ENCODE measurements at places on chromosomes 5 and 9. TPM values are rescaled to one million over a fixed set of nuclear protein-coding genes. Genes with fewer than 3 reads are reported as not detected.

GRCh38 chr5:122144236-122144635 lies 14.9 kb downstream of the ZNF474 start:
- no peak for DNase-seq

DNA sequence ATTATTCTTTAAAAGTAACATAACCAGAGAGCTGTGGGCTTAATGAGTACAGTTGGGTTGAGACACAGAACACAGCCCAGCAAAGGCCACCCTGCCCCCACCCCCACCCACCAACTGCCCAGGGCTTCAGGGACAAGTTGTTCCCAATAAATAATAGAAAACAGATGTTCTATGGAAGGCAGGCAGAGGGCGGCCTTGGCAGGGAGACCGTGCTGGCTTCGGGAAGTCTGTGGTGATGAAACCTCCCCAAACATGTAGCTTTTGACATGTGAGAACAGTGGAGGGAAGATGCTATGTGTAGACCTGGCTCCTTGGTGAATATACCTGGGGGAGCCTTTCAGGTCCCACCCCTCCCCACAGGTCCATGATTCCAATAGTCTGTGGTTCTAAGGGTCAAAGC lies 10.0 kb downstream of the TRAF1 start:
- DNase-seq, result no peak

GRCh38 chr9:33697171-33697570 lies 98.2 kb upstream of the PRSS3 start:
- DNase-seq, result no peak

GRCh38 chr9:120110520-120110919 lies 469.4 kb downstream of the CDK5RAP2 start:
- no peak for DNase-seq

DNA sequence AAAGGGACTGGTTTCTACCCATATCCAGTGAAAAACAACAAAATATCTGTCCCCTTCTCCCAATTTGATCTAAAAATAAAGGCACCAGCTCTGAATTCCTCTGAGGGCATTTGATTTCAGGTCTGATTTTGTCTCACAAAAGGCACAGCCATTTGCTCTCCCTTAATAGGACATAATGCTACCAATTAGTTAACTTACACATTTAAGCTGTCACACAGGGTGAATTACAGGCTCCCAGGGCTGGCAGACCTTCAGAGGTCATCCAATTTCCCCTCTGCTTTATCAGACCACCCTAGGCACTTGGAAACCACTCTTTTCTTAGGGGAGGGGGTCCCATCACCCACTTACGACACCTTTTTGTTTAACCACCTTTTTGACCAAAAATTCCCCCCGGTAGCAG lies 319.9 kb downstream of the SPOCK1 start:
- DNase-seq, result no peak

DNA sequence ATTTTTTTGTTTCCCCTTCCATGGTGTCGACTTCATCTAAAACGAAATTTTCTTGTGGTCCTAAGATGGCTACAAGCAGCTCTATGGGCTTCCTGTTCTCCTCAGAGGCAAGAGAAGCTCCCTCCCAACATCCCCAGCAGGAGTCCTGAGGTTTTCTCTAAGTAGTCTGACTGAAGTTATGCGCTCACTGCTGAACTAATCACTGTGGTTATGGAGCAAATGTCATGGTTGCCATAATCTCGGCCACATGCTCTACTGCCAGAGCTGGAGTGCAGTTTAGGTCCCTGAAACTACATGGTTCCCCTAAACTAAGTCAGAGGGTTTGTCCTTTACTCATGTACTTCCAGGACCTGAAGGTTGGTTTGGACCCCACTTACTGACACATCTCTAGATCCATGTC lies 68.0 kb upstream of the MAMDC2 start:
- no peak for DNase-seq

DNA sequence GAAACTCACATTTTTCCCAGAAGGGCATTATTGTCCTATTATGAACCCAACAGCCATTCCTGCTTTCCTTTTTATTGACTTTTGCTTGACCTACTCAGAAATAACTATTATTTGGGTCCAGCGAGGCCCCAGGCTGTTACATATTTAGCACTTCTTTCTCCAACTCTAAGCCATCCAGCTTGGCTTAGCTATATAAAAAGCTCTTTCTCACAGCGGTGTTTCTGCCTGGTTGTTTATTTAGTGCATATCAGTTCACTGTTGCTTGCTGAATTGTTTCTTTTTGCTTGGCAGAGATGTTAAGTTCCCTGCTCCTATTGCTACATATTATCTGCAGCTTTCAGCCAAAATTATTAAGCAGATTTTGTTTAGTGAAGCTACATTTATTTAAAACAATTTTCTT lies 1156.8 kb upstream of the SEMA6A start:
- DNase-seq, result no peak

GRCh38 chr5:51466214-51466613 lies 83.0 kb downstream of the ISL1 start:
- no peak for DNase-seq

DNA sequence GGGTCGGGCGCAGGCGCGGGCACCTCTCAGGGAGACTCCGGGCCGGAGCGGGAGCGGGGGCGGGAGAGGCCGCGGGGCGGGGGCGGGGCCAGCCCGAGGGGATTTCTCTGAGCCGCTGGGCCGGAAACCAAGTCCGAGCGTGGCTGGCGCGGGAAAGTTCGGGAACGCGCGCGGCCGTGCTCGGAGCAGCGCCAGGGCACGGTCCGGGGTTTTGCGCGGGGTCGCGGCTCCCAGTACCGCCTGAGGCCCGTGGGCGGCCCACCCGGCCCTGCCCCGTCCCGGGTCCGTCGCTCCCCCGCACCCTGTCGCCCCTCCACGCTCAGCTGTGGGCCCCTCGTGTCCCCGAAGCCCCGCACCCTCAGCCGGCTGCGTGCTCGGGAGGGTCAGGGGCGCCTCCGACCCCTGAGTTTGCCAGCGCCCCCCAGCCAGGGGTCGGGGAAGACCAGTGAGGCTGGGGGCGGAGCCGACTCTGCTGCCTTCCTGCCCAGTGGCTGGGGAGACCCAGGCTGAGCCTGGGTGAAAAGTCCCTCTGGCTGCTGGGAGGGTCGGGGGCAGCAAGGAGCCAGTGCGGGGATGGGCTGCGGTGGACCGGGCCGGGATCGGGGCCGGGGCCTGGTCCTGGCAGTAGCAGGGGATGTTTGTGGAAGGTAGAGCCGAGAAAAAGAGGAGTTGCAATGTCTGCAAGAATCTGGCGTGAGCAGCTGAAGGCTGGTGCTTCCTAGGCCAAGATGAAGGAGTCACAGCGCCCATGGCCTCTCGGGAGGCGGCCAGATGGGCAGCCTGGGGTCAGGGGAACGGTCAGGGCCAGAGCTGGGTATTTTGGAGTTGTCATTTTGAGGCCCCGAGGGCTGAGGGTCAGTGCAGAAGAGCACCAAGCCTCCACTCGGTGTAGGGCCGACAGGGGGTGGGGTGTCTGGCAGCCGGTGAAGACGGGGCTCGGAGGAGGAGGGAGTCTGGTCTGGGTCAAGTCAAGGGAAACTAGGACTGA lies 588 bp downstream of the TRAF2 start:
- DNase-seq, result peak; percentile 35

GRCh38 chr5:172607213-172607793 lies 33.8 kb upstream of the NEURL1B start:
- DNase-seq, result no peak

GRCh38 chr5:74174366-74174765 lies 466.2 kb downstream of the ENC1 start:
- no peak for DNase-seq

DNA sequence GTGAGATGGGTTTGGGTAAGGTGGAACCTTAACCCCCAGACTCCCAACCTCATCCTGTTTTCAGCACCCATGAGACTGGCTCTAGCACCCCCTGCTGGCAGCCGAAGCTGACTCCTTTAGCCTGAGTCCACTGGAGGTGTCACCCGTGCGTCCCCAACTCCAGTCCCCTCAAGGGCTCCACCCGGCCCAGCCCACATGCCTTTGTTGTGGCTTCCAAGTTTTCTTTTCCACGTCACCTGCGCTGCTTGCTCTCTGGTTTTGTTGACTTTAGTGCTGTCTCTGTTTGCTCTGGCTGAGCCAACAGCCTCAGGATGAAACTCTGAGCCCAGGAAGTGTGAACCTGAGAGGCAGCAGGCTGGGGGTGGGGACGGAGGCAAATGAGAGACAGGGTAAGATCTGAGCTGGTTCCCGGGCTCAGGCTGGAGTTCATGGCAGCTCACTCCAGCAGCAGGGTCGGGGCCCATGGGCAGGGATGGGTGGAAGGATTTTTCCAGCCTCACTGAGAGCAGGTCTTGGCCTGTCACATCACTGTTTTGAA lies 13.2 kb upstream of the AQP7 start:
- peak; percentile 71 for DNase-seq

DNA sequence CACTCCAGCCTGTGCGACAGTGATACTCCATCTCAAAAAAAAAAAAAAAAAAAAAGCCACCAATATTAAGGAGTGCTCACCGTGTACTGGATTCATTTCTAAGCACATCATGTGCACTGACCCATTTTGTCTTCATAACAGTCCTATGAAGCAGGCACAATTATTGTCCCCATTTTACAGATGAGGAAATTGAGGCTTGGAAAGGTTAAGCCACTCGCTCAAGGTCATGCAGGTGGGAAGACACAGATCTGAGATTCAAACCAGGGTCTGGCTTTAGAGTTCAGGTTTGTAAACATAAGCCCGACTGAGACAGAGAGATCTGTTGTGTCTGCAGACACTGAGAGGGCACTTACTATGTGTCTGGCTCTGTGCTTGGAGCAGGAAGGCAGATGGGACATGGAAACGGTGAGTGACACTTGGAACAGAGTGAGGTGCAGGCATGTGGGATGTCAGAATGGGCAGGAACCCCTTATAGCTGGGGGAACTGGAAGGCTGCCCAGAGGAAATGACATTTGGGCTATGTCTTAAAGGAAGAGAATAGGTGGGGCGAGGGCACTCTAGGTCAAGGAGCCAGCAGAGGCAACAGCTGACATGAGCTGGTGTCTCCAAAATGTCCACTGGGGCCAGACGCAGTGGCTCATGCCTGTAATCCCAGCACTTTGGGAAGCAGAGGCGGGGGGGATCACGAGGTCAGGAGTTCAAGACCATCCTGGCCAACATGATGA lies 69.9 kb downstream of the STK10 start:
- no peak for DNase-seq

- DNase-seq, result no peak
Observed at GRCh38 chr9:115328228-115328627, 210.3 kb upstream of the TNC start.

DNA sequence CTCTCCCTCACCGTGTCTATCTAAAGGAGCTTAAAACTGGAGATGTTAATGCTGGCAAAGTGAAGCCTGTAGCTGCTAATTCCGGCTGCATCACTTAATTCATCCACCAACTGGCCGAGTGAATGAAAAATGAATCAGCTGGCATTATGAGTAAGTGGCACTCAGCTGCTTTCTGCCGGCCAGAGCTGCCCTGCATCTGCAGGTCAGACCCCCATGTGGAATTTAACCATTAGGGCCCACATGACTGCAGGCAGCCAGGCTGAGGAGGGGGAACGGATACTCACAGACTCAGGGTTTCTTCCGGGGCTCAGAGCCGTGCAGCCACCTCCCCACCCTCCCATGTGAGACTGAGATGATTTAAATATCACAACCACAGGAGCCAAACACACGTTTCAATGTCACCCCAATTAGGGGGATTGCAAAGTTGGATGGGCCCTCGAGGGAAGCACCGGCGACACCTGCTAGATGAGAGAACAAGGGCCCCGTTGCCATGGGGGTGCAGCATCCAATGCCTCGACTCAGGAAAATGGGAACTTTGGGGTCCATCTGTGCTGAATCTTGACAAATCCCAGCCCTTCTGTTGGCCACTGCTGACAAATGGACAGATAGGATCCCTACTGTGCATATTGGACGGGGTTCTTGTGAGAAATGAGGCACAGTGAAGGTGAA lies 115.6 kb upstream of the ALDH1B1 start:
- DNase-seq, result no peak

GRCh38 chr9:122364117-122364782 lies 6.6 kb upstream of the PTGS1 start:
- DNase-seq, result no peak

GRCh38 chr5:122959740-122960445 lies 76.6 kb downstream of the PPIC start:
- no peak for DNase-seq

- DNase-seq, result no peak
Observed at GRCh38 chr9:5478206-5478605, 27.9 kb downstream of the CD274 start.

Gene FOXD4
- total RNA-seq, result 0.50 TPM

Gene ARHGEF39
- total RNA-seq, result 9.1 TPM

Gene DPP7
- total RNA-seq, result 48.5 TPM

Gene FPGS
- 78.4 TPM for total RNA-seq

Gene OMD
- not detected for total RNA-seq

Gene FST
- 2.3 TPM for total RNA-seq

Gene SGCD
- total RNA-seq, result 5.9 TPM

Gene PCDHGA12
- 3.2 TPM for total RNA-seq

Gene DEPDC1B
- total RNA-seq, result 38.5 TPM

Gene TMEFF1
- total RNA-seq, result 69.1 TPM

Gene SLC4A9
- total RNA-seq, result 0.58 TPM

Gene PITX1
- 16.2 TPM for total RNA-seq

Gene NAA35
- 37.3 TPM for total RNA-seq

Gene ADRB2
- 0.22 TPM for total RNA-seq

All from progenitor cell of endocrine pancreas (in vitro differentiated cells).